ENCODE measurements at places on chromosomes 16 and 17.

DNA sequence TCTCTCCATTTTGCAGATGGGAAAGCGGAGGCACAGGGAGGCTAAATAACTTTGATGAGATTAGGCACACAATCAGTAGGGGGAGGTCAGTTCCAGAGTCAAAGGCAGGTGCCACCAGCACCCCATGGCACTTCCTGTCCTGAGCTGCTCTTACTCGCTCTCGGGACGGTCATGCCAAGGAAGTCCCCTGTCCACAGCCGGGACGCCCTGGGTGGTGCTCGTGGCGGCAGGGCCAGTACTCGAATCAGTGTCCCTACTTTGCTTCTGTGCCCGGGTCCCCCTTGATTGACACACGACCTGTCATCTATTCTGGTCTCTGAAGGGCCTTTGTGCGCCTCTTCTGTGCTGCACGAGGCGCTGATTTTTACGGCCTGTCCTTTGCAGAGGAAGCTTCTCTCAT is 31.3 kb downstream of the IRF8 start:
- DNase-seq, result no peak

DNA sequence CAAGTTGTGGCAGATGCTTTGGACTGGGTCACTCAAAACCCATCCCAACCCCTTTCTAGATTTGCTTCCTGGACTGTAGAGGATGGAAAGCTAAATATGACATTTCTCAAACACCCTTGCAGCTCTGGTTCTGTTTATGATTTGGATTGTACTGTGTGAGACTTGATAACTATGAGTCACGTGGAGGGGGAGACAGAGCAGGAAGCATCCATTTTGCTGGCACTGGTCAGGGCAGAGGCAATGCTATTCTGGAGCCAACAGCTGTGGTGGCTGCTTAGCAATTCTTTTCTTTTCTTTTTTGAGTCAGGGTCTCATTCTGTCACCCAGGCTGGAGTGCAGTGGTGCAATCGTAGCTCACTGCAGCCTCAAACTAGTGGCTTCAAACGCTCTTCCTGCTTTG is 13.6 kb upstream of the TERF2 start:
- DNase-seq, result no peak

GRCh38 chr16:50988441-50988840 is 162.6 kb downstream of the SALL1 start:
- no peak for DNase-seq

DNA sequence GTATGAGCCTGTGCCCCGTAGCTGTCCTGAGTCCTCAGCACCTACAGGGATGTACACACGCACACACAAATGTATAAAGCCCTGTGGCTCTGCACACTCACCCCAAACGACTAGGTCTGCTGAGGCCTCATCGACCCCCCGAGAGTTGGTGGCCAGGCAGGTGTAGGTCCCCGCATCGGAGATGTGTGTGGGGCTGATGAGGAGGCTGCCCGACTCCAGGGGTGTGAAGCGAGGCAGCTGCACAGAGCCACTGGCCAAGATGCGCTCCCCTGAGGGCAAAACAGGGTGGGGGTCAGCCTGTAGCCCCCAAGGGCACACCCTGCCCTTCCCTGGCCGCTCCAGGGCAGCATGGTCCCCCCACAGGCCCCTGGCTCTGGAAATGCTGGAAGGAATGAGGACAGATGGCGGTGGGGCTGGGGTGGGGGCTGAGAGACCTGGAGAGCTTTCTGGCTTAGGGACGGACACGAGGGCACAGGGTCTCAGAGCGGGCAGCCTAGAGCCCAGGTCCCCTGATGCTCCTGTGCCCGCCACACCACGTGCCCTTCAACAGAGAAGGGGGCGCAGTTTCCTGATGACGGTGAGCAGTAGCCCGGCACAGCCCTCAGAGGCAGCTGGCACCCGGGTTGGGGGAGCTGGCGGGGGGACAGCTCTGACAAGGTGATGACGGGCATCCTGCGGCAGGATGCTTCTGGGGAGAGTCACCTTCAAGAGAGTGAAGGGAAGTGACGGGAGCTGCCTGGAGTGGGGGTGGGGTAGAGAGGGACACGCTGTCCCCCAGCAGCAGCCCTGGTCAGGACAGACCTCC is 119.8 kb upstream of the CDC42EP4 start:
- DNase-seq, result no peak

- DNase-seq, result no peak
Measured at GRCh38 chr17:3551189-3551588, 6.4 kb downstream of the TRPV3 start.

DNA sequence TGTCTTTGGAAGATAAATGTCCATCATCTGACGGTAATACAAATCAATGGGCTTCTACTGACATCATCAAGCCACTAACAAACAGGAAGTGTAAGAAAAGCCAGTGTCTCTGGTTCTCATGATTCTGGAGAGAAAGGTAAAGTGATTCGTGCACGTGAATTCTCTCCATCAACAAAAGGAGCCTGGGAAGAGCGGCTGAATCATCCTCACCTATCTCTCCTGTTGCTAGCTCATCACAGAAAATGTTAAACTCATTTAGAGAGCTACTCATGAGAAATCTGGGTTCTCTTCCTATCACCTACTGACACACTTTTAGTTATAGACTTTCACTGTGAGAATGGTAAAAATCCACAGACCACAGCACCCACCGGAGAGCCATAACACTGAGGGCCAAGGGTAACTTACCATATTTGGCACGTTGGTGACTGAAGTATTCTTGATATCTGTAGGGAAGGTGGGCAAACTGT is 70.3 kb downstream of the CREBBP start:
- no peak for DNase-seq

DNA sequence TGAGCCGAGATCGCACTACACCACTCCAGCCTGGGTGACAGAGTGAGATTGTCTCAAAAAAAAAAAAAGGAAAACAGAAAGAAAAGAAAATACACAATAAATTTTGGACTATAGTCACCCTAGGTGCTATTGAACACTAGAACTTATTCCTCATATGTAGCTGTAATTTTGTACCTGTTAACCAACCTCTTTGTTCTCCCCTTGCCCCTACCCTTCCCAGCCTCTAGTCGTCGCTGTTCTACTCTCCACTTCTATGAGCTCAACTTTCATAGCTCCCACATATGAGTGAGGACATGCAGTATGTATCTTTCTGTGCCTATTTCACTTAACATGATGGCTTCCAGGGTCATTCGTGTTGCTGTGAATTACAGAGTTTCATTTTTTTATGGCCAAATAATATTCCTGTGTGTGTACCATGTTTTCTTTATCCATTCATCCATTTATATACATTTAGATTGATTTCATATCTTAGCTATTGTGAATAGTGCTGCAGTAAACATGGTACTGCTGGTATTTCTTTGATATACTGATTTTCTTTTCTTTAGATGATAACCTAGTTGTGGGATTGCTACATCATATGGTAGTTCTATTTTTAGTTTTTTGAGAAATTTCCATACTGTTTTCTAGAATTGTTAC is 28.3 kb downstream of the VPS35L start:
- DNase-seq, result peak; percentile 32

GRCh38 chr17:43734376-43734775 is 24.2 kb downstream of the SOST start:
- no peak for DNase-seq

DNA sequence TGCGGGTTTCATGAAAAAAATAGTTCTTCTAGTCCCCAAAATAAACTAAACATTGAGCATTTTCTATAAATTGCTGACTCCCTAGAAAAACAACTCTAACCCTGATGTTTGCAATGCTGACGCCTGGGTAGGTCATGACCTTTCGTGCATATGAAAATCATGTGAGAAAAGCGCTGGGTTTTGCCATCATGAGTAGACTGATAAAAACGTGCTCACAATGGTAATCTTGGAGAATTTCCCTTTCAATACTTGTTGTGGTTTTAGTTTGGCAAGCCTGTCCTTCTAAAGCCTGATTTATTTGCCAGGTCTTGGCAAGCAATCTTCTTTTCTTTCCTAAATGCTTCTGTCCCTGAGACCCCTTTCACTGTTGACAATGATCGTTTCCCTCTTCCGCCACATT is 4.0 kb upstream of the CLEC10A start:
- DNase-seq, result no peak

GRCh38 chr16:30666681-30667080 is 8.4 kb downstream of the FBRS start:
- no peak for DNase-seq

DNA sequence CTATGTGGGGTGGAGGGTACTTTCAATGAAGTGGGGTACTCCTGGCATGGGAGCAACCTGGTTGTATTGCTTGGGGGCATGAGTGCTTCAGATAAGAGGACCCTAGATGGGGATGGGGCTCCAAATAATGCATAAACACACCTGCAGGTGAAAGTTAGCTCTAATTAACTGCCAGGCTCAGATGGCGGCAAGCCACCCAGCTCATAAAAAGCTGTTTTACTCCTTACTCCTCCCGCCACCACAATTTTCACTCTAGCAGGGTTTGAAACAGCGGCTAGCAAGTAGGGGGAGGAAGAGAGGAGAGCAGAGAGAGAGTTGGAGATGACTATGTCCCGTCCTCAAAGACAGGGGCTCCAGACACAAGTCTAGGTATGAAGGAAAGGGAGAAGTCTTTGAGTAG is 117.7 kb upstream of the WSCD1 start:
- no peak for DNase-seq

DNA sequence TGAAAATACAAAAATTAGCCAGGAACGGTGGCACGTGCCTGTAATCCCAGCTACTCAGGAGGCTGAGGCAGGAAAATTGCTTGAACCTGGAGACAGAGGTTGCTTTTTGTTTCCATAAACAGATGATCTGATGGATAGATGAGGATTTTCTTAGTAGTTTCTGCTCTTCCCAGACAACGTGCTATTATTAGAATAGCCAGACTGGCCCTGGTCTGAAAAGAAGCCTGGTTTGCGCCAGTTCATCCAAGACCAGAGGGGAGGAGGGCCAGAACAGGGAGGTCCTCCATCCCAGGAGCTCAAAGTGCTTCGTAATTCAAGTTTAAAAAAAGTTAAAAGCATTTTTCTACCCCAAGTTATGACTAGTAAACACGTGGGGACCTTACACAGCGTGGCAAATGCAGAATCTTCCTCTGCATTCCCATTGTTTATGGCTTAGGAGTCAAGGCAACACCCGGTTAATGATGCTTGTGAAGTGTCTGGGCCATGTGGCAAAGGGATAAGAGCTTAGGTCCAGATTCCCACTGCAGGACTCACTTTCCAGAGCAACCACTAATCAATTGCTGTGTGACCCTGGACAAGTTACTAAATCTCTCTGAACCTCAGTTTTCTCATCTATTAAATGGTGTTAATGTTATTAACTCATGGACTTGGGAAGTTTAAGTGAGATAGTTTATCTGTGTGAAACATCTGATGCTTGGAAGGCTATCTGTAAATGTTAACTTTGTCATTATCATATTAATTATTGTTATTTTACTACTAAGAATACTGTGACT is 205.4 kb downstream of the CCDC182 start:
- no peak for DNase-seq

- peak; percentile 35 for DNase-seq
Measured at GRCh38 chr17:14297161-14297851, 3.6 kb upstream of the HS3ST3B1 start.

GRCh38 chr17:41659427-41660212 is 29.1 kb upstream of the EIF1 start:
- no peak for DNase-seq

- no peak for DNase-seq
Measured at GRCh38 chr16:61595605-61596004, 440.6 kb downstream of the CDH8 start.

DNA sequence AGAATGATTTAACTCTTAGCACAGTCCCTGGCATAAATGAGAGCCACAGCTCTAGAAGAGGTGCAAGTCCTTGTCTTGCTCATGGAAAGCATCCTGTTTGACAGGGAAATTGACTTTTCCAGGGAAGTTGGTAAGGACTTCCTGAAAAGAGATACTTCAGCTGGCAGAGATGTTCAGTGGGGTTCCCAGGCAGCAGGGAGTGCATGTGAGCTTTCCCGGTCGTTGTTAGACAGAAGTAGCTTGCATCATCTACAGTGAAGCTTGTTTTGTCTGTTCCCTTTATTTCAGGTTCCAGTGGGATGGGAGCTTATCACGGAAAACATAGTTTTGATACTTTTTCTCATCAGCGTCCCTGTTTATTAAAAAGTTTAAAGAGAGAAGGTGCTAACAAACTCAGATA is 22.9 kb downstream of the ALDH3A2 start:
- DNase-seq, result no peak

DNA sequence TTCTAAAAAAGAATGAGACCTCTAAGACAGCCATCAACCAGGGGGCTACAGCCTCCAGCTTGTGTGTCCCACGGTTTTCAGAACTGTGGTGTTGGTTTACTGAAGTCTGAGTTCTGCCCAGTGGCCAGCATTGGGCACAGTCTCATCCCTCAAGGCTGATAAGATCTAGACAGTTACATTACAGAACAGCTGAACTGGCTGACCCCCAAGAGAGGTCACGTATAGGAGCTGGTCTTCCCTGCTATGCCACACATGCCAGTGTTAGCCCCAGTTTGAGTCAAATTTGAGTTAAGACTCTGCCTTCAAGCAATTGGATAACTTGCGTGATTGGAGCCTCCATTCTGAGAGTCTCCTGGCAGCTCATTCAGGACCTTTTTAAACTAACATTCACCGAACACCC is 14.8 kb upstream of the NUP93 start:
- DNase-seq, result no peak

DNA sequence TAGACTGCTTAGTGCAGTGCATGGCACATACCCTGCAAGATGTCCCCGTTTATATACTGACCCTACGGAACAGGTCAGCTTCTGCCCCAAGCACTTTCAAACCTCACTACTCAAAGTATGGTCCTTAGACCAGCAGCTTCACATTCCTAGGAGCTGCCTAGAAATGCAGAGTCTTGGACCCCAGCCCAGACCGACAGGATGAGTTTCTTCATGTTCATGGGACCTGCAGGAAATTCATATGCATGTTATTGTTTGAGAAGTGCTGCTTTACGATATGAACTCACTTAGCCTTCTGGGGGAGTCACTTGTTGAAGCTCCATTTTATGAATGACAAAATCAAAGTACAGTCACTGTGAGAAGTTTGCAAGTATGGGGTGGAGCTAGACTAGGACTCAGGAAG is 82.6 kb downstream of the DYNLRB2 start:
- no peak for DNase-seq

- DNase-seq, result no peak
Measured at GRCh38 chr17:43892647-43892952, 14.7 kb downstream of the MPP2 start.

- no peak for DNase-seq
Measured at GRCh38 chr17:81304196-81305015, 9.3 kb upstream of the SLC38A10 start.
